ENCODE measurements at places on chromosomes 12 and 14. TPM values are rescaled to one million over a fixed set of nuclear protein-coding genes. Genes with fewer than 3 reads are reported as not detected.

Gene CCDC198
- total RNA-seq: not detected

Gene APOF
- not detected for total RNA-seq

Gene RNASE7
- total RNA-seq: not detected

Gene TSPAN11
- 0.44 TPM for total RNA-seq

Gene OR11H6
- not detected for total RNA-seq

Gene SCN8A
- not detected for total RNA-seq

Gene WIF1
- total RNA-seq: not detected

Gene HOXC6
- not detected for total RNA-seq

Gene TPH2
- total RNA-seq: not detected

Gene RNASE4
- 133 TPM for total RNA-seq

Gene GRIP1
- total RNA-seq: not detected

Gene PIP4K2C
- total RNA-seq: 10.4 TPM

Gene TFCP2
- total RNA-seq: 11.4 TPM

Data from cardiac ventricle fibroblast (primary cell).